ENCODE measurements at places on chromosomes 4 and X. TPM values are rescaled to one million over a fixed set of nuclear protein-coding genes. Genes with fewer than 3 reads are reported as not detected.

DNA sequence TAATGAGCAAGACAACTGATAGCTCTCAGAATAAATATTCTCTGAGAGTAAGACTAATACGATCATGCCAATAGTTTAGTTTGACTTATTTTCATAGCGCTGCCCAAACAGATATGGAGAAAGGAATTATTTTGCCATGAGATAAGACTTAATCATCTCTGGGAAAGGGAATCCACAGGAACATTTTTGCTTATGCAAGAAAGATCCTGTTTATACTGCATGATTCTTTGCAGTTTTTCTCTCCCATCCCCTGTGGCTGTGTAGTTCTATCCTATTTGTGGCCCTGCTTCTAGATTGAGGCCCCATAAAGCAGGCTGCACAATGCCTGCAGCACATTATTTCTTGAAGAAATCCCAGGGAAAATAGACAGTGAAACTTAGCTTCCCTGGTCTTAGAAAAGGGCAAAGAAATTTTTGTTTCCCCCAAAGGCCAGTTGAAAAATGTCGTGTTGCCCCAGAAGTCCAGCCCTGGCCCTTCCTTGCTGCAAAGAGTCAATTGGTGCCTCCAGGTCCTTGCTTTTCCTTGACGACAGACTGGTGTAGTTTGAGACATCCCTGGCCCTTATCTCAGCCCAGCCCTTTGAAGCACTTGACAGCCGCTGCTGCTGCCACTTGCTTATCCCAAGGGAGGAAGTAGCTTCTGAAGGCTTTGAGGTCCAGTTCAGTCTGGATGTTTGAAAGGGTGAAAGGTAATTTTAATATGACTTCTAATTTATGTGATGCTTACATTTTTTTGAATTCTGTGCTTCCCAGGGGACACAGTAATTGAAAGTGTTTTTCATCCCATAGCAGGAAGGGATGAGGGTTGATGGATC, 45.0 kb upstream of the SH3RF1 start:
- DNase-seq: no peak

GRCh38 chr4:14888790-14889572, 113.3 kb upstream of the CPEB2 start:
- DNase-seq: no peak

GRCh38 chr4:4779486-4779885, 80.0 kb upstream of the MSX1 start:
- no peak for DNase-seq

GRCh38 chr4:113952452-113953029, 26.9 kb downstream of the ARSJ start:
- DNase-seq: peak; percentile 21

DNA sequence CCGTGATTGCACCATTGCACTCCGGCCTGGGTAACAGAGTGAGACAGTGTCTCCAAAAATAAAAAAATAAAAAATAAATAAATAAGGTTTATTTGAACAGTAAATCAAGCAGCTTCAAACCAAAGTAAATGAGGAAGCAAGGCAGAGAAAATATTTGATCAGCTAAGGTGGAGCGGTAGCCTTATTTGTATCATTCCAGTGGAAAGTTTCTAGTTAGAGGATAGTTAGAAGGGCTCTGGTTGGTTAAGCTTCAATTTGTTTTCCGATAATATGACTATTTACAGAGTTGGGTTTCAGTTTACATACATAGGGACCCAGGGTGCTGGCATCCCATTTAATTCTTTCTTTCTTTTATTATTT, 21.8 kb upstream of the OPHN1 start:
- DNase-seq: no peak

- no peak for DNase-seq
These were observed 470.2 kb downstream of the SPRY1 start for GRCh38 chr4:123866796-123867195.

- DNase-seq: no peak
These were observed 92.1 kb downstream of the SH3KBP1 start for GRCh38 chrX:19795307-19795706.

DNA sequence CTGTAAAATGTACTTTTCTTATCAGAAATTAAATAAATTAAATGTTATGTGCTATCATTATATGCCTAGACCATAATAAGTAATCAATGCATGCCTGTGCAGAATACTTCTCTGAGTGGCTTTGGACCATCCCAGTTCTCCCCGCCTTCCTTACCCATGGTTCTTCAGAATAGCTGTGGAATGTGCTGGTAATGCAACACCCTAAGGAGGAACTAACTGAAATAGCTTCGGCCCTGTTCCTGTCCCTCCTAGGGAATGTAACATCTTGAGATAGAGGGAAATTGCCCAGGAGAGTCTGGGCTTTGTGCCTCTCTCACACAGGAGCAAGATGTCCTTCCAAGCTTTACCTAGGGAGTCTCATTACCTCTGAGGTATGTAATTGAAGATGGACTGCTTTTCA, 693.6 kb upstream of the HS3ST1 start:
- DNase-seq: no peak

DNA sequence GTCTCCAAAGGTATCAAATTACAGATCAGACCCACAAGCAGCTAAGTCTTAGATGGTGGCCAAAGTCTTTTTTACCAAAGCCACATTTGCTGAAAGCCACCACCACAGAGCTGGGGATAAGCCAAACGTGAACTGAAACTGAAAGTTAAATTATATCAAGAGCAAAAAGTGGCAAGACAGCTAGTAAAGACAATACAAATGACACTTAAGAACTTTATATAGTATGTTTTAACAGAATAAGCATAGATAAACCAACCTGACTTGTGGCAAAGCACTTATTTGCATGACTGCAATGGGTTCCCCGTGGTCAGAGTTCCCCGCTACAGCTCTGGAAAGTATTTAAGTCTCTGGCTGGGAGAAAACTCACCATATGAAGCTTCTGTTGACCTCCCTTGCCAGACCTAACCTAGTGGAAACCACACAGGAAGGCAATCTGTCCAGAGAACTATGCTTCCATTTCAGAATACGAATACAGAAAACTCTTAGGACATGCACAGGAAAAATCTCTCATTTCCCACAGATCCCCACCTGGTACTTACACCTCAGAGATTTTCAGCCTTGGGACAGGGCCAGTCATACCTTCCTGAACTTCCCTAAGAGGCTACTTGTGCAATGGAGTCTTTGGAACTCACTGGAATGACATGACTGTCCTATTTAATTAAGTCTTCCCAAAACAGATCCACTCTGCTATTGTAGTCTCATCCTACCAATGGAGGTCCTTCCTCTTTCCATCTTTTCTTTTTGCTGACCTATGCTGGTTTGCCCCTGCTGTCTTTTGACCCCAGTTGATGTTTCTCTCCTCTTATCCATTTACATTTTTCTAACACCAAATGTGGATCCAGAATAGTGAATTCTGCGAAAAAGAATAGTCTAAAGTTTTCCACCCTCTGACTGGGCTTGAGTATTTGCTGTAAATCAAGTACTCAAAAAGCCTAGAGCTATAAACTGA, 225.1 kb downstream of the NR3C2 start:
- DNase-seq: no peak

GRCh38 chrX:90883479-90883878, 551.2 kb upstream of the PABPC5 start:
- no peak for DNase-seq

GRCh38 chr4:148686449-148686848, 244.2 kb upstream of the NR3C2 start:
- DNase-seq: no peak

DNA sequence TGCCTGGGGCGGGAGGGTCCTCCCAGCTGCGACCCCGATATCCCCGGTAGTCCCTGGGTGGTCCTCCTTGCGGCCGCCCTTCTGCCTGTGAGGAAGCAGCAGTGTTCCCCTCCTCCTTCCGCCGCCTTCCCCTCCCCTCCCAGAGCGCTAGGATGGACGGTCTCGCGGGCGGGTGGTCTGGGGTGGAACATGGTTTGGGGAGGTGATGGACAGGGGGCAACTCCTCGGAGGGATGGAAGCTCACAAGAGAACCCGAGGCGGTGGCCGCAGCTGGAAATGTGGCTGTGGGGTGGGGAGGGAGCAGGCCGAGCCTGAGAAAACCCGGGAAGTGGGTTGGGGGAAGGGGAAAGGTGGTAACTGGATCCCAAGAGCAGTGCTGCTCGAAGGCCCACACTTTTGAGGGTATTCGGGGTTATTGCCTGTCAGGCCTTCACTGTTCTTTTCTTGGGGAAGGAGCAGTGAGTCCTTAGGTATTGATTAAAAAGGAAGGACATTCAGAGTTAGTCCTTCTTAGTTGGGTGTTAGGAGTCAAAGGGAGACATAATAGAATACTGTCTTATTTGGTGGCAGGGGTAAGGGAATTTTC, 581 bp downstream of the UBE2K start:
- DNase-seq: peak; percentile 49

GRCh38 chrX:121336831-121337421, 289.5 kb downstream of the GLUD2 start:
- no peak for DNase-seq

GRCh38 chr4:140071806-140072205, 82.2 kb downstream of the MAML3 start:
- no peak for DNase-seq

DNA sequence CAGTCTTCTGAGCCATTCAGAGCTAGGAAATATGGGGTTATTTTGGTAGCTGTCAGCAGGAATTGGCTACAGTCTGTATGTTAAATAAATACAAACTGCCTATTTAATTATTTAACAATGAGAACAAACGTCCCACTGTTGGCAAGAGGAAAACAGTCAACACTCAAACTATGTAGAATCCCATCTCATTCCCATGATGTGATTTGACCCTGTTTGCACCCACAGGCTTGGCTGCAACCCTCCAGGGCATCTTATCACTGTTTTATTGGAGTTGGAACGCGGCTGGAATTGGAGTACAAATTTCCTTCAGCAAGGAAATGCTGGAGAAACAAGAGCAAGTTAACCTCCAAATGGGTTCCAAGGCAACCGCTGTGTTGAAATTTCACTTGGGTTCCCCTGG, 124.0 kb downstream of the KIT start:
- DNase-seq: no peak

DNA sequence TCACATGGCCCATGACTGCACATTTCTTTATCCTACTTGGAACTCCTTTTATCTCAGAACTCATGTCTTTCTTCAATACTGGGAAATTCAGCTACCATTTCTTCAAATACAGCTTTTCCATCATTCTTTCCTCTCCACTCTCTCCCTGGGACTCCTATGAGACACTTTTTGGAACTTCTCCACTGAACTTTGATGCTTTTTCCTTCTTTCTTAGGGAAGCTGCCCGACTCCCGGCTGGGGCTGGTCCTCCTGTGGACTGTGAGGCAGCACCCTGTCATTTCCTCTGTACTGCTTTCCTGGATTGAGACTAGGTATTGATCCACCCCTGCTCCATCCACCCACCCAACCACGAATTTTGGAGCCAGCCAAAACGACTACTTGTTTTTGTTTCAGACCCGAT, 40.0 kb downstream of the ZFYVE28 start:
- no peak for DNase-seq

GRCh38 chr4:144715230-144715629, 69.3 kb downstream of the HHIP start:
- DNase-seq: no peak

GRCh38 chr4:62006108-62006507, 806.0 kb downstream of the ADGRL3 start:
- DNase-seq: no peak

DNA sequence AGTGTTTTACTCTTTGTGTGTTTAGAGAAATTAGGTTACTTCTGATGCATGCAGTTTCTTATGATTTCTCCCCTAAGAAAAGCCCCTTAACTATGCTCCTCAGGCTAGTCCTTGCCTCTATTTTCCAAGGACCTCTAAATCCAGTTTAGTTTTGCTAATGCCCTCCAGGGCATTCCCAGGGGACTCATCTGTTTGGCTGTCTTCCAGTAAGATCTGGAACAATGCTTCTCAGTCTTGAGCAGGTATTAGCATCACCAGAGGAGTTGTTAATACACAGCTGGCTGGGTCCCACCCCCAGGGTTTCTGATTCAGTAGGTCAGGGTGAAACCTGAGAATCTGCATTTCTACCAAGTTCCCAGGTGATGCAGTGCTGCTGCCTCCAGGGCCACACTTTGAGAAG, 56.9 kb downstream of the OTC start:
- DNase-seq: no peak

- no peak for DNase-seq
These were observed 730.8 kb upstream of the NDST4 start for GRCh38 chr4:115844180-115844579.

Gene ADD1
- 247 TPM for polyA plus RNA-seq

Gene MND1
- polyA plus RNA-seq: 15.1 TPM

Gene CRMP1
- 66.7 TPM for polyA plus RNA-seq

Gene ADH1C
- polyA plus RNA-seq: 86.3 TPM

Gene SAGE1
- polyA plus RNA-seq: not detected

Gene SLC16A2
- polyA plus RNA-seq: 29.5 TPM

Gene KCNIP4
- polyA plus RNA-seq: 12.3 TPM

Gene SORBS2
- polyA plus RNA-seq: 68.6 TPM
